Head of caudate nucleus (tissue), 42 donors: ENCODE measurements at places on chromosomes 13 and 19.

GRCh38 chr19:45995715-45996385, 583 bp downstream of the CCDC61 start:
- no peak for DNase-seq

DNA sequence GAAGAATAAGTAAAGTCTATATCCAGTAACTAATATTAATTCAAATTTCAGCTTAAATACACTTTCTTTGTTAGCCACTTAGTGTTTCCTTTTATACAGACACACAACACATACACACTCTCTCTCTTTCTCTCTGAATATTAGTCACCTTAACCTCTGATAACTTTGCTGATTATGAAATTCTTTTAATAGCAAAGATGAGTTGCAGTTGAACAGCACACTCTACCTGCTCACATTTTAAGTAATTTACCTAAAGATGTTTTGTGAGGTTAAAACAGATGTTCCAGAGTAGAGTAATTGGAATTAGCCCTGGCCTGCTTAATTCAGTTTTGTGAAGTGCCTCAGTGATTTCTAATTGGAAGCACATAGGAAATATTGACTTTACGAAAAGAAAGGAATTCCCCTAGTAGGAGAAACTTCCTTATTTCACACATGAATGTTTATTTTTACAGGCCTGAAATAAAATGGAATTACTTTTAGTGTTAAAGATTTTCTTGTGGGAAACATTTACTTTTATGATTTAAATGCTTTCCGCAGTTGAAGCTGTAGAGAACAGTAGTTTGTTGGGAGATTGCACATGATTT, 184.3 kb downstream of the MYO16 start:
- no peak for DNase-seq

DNA sequence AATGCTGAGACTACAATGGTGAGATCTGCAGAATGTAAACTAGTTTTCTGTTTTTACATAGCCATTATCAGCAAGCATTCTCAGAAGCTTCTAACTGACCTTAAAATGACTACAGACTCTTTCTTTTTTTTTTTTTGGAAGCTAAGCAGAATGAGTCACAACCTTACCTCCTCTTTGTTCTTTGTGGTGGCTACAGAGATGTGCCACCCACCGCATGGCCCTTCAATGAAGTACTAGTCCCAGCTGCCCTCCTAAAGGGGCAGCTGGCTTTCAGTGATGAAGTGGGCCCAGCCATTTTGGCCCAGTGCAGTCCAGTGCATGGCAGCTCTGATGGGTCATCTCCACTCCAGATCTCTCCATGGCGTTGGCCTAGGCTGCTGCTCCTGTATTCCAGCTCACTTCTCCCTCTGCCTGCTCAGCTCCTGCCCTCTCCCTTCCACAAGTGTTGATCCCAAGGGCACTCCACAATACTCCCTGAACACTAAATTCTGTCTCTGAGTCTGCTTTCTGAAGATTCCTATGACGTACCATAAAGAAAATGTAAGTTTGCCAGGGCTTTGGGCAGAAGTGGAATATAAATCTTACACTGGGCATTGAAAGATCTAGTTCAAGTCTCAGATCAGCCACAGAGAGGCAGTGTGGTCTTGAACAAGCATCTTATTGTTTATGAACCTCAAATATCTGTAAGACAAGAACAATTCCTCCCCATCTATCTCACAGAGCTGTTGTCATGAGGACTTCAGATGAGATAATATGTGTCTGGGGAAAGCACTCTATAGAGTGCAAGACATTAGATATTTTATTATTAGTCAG, 85.6 kb downstream of the RXFP2 start:
- no peak for DNase-seq

DNA sequence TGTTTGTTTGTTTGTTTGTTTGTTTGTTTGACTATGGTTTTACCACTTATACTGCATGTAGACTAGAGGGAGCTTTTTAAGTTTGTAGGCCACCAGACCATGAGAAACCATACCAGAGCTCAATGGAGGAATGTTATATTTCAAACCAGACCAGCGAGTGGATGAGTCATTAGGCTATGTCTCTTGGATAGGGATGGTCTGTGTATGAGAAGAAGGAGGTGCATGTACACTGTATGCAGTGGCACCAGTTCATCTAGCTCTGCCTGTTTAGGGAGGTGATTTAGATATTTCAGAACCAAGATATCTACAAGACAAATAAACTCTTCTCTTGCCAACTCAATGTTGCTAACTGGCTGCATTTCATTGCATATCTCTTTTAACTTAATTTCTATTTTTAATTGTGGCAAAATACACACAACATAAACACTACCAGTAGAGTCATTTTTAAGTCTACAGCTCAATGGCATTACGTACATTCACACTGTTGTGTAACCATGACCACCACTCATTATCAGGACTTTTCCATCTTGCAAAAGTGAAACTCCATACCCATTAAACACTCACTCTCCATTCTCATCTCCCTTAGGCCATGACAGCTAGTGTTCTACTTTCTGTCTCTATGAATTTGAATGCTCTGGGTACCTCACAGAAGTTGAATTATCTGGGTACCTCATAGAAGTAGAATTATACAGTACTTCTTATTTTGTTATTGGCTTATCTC, 29.2 kb downstream of the SYDE1 start:
- no peak for DNase-seq

DNA sequence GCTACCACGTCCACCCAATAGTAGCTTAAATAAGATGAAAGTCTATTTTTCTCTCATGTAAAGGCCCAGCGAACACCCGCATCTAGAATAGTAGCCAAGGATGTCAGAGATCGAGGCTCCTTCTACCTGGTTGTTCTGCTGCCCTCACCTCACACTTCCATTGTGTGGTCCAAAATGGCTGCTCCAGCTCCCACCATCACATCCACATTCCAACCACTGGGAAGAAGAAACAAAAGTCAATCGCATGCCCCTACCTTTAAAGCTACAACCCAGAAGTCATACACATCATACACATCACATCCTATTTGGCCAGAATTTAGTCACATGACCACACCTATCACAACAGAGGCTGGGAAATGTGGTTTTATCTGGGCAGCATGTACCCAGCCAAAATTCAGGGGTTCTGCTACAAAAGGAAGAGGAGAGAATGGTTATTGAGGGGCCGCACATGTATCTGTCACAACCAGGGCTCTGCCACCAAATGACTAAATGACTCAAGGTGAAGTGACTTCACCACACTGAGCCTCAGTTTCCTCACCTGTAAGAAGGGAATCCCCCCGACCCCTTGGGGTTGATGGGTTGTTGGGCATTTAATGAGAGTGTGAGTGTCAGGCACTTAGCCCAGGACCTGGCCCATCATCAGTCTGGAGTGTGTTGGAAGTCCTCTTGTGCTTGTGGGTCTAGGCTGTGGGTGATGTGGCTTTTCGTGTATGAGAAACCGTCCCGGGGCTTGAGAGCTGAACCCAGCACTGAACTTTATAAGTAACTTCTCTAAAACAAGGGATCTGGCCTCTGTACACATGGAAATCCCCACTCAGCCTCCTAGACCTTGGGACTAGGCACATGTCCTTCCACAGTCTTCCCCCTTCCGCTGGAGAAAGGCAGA, 10.2 kb upstream of the CBLC start:
- no peak for DNase-seq
